Stimulated activated naive CD8-positive, alpha-beta T cell treated with anti-CD3 and anti-CD28 coated beads, Interleukin-15, Interleukin-2, amounts not matched to agents 100 U/mL and 50 U/mL, for 24 hours (primary cell): ENCODE measurements at places on chromosomes 7 and 10.

DNA sequence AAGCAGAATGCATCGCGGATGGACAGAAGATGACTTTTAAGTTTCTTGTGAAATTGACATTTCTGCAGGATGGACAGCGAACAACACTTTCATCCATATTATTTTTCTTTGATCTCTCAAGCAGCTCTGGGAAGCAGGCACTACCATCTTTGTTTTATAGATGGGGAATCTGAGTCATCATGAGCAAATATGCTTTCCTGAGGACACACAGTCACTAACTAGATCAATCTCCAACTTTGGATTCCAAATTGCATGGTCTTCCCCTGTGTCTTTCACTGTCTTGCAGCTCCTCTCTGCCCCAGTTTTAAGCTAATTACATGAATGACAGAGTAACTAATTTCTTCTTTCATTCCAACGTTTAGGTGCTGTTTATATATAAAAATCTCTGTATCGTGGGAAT is 201.5 kb downstream of the ADAM12 start:
- DNase-seq = no peak

- no peak for DNase-seq
These were observed 9.9 kb downstream of the TAS2R41 start for GRCh38 chr7:143487566-143487965.

DNA sequence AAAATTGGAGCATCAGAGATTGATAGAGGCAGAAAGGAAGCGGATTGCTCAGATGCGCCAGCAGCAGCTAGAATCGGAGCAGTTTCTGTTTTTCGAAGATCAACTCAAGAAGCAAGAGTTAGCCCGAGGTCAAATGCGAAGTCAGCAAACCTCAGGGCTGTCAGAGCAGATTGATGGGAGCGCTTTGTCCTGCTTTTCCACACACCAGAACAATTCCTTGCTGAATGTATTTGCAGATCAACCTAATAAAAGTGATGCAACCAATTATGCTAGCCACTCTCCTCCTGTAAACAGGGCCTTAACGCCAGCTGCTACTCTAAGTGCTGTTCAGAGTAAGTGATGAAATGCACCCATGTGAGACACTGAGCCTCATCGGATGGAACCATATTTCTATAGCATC is 33.1 kb downstream of the STAMBPL1 start:
- DNase-seq = no peak

DNA sequence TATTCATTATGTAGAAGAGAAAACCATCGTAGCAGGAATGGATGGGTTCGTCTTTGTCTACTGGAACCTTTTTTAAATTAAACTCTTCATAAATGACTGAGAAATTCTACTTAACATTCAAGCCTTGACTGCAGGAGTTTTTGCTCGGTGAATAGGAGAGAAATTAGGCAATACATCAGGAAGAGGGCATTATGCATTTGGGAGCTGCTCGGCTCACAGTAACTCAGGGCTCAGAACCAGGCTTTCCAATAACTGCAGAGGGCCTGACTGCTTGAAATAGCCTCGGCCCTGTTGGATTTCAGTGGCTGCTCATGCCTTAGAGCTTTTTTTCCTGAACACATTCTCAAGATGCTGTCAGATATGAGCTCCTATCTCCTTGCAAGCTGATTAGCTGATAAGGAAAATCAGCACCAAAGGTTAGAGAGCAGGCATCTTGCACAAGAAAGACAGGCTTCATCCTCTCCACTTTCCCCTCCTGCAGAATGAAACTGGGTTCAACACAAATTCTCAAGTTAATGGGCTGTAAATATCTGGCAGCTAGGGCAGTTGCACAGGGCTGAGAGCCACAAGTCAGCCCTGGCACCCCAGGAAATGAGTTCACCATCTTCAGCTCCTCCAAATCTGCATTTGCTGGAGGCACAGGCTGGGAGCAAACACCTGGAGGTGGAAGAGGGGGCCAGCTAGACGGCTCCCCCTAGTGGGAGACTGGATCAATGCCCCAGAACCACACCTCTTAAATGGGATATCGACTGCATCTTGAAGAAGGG is 24.3 kb downstream of the TECTB start:
- DNase-seq = peak; percentile 48

DNA sequence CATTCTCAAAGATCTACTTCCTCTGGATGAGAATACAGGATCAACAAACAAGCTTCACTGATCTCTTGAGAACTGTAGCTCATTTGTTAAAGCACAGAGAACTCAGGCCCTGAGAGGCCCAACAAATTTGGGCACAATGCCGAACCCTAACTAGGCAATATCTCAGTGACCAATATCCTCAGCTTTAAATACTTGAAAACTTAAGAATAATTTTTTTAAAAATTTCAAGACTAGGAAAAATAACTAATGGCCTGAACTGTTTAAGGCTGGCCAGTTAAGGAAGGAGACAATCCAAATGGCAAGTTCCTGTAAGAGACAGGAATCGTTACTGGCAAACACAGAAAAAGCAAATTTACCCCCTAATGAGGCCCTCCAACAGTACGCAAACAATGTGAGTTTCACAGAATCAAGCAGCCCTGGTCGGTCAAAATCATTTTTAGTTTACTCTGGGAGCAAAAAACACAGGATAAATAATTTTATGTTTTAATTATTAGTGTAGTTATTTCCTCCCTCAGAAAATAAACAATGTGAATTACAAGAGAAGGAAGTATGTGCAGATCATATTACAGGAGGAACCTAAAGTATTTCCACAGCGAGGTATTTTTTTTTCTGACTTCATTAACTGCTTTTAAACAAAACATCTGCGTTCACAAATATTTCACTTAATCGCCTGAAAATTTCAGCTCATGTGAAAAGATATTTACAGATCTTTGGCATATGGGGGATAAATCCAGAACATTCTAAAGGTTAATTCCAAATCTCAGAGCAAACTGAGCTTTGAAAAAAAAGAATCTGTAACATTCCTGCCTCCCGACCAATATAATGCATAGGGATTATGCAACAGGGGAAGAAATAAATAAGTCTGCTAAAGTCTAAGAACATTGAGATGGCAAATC is 39.5 kb downstream of the NT5C2 start:
- no peak for DNase-seq

DNA sequence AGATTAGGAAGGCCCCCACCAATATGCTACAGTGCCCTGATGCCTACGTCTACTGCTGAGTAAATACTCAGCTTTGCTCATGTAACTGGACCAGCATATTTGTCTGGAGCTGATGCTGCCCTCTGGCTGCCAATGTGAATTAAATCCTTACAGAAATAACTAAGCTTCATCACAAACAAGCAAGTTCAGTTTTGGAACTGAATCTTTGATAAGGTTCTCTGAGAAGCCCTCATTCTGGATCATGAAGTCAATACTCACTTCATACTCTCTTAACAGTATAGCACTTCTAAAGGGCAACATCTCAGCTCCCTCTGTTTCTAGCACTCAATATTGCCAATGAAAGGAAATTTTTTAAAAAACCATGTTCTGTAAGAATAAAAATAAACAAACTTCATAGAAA is 246.7 kb downstream of the ETV1 start:
- no peak for DNase-seq

DNA sequence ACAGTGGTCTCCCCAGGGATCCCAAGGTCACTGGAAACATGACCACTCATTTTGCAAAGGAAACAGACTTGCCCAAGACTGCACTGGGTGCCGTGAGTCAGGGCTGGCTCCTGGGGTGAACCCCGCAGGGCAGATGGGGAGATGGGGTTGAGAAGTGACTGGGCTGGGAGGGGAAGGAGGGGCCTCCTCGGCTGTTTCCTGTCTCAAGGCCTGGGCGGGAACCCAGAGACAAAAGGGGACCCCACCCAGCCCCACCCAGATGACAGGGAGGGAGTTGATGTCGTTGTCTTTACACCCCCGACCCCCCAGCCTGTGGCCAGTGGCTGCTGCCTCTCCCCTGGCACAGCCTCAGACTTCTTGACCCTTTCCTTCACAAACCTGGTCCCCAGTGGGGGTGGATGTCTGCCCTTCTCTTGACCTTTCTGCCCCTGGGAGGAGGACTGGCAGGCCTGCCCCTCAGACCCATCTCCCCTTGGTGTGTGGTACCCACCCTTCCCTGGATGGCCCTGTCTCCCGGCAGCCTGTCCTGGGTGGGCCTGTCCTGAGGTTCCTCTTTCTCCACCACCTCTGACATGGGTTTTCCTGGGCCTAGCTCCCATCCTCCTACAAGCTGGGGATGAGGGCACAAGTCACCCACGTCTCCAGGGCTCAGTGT is 1.4 kb downstream of the MYO1G start:
- DNase-seq = peak; percentile 83

GRCh38 chr10:96229568-96230030 is 41.8 kb downstream of the BLNK start:
- peak; percentile 82 for DNase-seq

DNA sequence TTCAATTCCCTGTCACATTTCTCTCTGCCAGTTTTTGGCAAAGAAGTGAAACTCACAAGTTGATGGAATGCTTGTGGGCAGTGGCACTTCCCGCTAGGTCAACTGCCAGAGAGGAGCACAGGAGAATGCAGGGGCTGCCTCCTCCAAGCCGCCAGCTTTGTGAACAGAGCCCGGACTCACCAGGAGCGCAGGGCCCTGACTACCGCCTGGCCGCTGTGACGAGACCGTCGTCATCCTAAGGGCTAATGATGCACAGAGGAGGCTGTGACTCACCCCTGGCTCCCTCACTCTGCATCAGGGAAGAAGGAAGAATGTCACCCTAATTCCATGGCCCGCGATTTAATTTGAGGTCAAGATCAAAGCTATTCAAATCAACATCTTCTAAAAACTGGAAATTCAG is 123.9 kb downstream of the TAX1BP1 start:
- DNase-seq = no peak

DNA sequence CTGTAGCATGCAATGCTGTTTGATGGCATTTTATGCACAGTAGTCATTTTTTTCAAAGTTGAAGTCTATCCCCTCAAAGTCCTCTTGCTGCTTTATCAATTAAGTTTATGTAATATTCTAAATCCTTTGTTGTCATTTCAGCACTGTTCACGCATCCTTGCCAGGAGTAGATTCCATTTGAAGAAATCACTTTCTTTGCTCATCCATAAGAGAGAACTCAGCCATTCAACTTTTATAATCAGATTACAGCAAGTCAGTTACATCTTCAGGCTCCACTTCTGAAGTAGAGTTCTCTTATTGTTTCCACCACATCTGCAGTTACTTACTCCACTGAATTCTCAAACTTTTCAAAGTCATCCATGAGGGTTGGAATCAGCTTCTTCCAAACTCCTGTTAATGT is 32.3 kb downstream of the SDHAF3 start:
- DNase-seq = no peak

GRCh38 chr10:103783681-103784080 is 71.7 kb downstream of the SH3PXD2A start:
- no peak for DNase-seq

DNA sequence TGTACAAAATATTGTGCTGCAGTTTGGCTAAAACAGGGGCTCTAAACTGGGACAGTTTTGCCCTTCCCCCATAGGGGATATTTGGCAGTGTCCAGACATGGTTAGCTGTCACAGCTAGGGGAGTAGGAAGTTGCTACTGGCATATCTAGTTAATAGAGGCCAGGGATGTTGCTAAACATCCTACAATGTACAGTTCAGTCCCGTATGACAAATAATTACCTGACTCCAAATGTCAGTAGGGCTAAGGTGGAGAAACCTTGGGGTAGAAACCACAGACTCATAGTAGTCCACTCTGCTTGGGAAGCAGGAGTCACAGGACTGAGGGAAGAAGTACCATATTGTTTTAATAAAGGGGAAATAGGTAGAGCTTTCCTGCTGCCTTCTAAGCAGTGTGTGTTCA is 39.8 kb downstream of the WBP1L start:
- no peak for DNase-seq

GRCh38 chr10:71065659-71066058 is 146.7 kb upstream of the UNC5B start:
- DNase-seq = no peak

- DNase-seq = no peak
These were observed 49.9 kb downstream of the SIRT1 start for GRCh38 chr10:67934336-67934735.

GRCh38 chr7:124840435-124840834 is 74.8 kb upstream of the GPR37 start:
- no peak for DNase-seq

DNA sequence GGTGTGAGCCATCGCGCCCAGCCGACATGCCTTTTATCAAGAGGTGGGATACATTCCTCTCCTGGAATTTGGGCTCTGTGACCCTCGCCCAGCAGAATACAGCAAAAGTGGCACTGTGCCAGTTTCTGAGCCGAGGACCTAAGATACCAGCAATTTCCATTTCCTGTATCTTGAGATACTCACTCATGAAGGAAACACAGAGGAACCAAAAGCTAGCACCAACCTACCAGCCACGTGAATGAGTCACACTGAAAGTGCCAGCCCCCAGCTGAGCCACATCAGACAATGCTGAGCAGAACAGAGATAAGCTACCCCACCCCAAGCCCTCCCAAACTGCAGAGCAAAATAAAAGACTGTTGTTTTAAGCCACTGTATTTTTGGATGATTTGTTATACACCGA is 56.3 kb downstream of the CACUL1 start:
- peak; percentile 77 for DNase-seq

- DNase-seq = no peak
These were observed 397.2 kb downstream of the SUGCT start for GRCh38 chr7:40531956-40532355.

DNA sequence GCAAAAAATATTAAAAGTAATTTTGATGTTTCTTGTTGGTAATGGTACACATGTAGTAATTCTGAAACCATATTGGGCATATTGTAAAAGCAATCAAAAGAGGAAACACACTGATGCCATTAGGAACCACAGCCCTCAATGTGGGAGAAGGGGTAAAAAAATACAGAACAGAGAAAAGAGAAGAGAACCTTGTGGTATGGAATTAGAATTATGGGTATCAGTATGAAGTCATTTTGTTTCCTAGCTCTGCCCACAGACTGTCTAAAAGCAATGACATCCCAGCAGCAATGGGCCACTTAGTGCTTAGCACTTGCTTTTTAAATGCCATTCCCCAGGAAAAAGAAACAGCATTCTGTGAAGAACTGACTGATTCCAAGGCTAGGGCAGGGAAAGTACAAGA is 61.5 kb downstream of the CPVL start:
- no peak for DNase-seq

DNA sequence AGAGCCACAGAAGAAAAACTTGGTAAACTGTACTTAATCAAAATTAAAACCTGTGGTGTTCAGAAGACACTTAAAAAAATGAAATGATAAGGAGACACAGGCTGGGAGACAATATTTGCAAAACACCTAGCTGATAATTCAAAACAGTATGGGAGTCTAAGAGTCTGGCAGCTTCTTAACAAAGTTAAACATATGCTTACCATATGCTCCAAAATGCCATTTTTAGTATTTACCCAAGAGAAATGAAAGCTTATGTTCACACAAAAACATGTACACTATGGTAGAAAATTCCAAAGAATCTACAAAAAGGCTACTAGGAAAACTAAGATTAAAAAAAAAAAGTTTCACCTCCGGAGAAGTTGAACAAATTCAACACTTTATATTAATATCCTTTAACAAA is 48.6 kb downstream of the ITGB1 start:
- DNase-seq = no peak

- no peak for DNase-seq
These were observed 40.3 kb downstream of the CYTH3 start for GRCh38 chr7:6232116-6232515.

GRCh38 chr10:29794776-29795611 is 160.2 kb upstream of the SVIL start:
- no peak for DNase-seq

- no peak for DNase-seq
These were observed 349.4 kb downstream of the EXOC4 start for GRCh38 chr7:133602291-133602690.

- no peak for DNase-seq
These were observed 424.6 kb upstream of the SORCS1 start for GRCh38 chr10:107589081-107589480.
